ENCODE measurements at places on chromosomes 13 and 19.

GRCh38 chr13:39946769-39947168, 291.3 kb downstream of the COG6 start:
- no peak for DNase-seq

DNA sequence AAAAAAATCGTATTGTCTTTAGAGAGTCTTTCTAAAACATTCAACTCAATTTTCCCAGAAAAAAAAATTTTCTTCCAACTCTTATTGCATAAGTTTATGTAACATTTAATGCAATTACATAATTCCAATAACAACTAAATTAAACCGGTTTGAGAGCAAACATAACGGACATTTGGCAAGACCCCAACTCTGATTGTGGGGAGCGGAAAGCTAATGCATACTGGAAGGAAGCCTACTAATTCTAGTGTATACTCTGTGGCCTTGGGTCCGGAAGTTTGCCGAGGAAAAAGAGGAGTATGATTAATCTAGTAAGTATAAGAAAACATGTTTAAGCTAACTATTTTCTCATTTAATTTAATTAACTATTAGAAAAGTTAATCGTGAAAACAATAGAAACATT, 21.3 kb upstream of the MIR17HG start:
- no peak for DNase-seq

GRCh38 chr13:27997904-27998522, 9.5 kb upstream of the URAD start:
- peak; percentile 51 for DNase-seq

- DNase-seq = no peak
Observed at GRCh38 chr13:44768239-44768638, 192.1 kb upstream of the TSC22D1 start.

DNA sequence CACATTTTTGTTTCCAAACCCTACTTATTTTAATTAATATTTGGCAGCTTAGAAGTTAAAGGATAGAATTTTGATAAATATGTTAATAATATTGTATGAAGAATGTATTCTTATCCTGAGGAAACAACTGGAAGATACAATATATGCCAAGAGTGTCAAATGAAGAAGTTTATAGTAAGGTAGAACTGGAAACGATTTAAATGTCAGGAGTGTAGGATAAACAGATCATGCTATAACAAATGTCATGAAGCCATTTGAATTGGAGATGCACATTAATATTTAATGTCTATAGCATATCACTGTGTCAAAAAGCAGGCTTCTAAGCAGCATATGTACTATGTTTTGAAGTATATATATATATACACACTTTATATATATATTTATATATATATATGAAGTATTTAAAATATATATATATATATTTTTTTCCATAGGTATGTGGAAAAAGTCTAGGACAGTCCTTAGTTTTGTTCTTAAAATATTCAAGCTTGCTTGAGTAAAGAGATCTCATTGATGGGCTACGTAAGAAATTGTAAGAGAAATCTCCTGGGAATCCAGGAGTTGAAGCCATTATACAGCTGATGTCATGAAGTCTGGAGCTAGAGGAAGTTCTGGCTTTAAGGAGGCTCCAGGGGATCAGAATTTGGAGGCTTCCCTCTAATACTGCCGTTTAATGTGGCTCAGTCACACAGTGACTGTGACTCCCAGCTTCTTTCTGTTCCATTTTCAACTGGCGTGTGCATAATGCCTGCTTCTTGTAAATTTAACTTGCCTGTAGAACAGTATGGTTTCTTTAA, 79.9 kb upstream of the MYCBP2 start:
- no peak for DNase-seq

GRCh38 chr13:112759053-112759452, 69.2 kb downstream of the ATP11A start:
- DNase-seq = no peak

DNA sequence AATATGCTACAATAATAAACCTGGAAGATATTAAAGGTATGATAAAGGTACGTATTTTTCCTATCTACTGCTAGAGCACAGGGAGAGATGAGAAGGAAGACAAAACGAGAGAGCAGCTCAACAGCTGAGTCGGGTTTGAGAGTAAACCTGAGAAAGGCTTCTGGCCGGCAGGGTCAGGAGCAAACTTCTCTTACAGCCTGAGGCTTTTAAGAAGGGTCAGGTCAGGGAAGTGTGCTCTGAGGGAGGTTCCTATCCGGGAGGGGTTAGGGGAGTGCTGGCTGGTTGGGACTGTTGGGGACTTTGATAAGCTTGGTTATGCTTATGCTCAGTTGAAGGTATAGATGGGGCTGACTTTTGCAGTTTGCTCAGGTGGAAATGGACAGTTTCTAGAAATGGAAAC, 77.7 kb upstream of the PRR20A start:
- no peak for DNase-seq

DNA sequence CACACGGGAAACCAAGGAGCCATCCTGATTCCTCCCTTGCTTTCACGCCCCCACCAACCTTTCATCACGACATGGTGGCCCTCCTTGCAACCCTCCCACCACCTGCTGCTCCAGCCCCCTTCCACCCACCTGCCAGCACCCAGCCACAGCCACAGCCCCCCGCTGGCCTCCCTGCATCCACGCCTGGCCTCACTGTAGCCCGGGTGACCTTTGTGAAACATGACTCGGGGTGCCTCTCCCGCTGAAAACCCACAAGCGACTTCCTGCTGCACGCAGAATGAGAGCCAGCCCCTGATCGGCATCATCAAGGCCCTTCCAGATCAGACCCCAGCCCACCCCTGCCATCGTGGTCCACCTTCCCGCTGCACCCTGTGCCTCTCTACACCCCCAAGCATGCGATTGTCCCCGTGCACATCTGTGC, 14.9 kb downstream of the POP4 start:
- no peak for DNase-seq

DNA sequence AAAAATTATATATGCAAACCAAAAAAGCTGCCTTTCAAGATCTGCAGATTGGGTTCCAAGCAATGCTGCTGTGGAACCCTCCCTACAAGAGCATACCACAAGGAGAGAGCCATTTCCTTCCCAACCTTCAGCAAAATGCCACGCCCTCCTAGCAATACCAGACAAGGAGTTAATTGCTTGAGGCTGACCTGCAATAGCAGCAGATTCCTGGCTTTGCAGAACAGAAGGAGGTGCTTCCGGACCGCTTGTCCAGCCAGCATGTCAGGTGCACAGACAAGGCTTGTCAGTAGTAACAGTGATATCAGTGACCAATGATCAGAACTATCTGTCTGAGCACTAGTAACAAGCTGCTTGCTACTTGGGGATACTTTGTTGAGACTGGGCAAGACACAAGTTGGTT, 301.6 kb downstream of the FGF14 start:
- no peak for DNase-seq

GRCh38 chr19:39140594-39140993, 15.0 kb downstream of the PAK4 start:
- no peak for DNase-seq

GRCh38 chr13:93388701-93389100, 162.1 kb downstream of the GPC6 start:
- DNase-seq = peak; percentile 30

- DNase-seq = no peak
Observed at GRCh38 chr19:13902993-13903555, 2.8 kb downstream of the BRME1 start.

GRCh38 chr13:28761586-28761985, 42.8 kb upstream of the SLC46A3 start:
- no peak for DNase-seq

DNA sequence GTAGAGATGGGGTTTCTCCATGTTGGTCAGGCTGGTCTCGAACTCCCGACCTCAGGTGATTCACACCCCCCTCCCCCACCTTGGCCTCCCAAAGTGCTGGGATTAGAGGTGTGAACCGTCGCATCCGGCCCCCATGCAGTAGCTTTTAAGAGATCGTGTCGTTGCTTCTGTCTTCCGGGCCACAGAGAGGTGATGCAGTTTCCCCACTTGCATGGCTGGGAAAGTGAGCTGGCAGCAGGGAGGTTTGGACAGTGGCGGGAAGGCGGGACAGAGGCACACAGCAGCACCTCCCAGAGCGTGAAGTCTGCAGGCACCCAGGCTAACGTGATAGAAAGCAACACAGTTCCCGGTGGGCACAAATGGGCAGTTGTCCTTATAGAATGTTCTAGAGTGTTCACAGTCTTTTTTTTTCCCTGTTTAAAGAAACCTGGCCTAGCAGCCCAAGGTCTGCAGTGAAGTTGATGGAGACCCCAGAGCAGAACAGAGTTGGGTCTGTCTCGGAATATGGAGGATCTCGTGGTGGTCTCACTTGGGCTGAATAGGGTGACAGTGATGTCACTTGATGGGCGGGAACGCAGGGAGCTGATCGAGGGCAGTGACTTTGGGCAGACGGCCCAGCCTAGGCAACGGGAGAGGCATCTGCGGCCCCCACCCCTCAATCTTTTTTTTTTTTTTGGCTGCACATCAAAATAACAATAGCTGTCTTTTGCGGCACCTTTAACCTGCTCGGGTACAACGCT, 4.9 kb downstream of the UHRF1 start:
- DNase-seq = no peak

GRCh38 chr13:42022796-42023493, 25.5 kb upstream of the DGKH start:
- DNase-seq = peak; percentile 58

DNA sequence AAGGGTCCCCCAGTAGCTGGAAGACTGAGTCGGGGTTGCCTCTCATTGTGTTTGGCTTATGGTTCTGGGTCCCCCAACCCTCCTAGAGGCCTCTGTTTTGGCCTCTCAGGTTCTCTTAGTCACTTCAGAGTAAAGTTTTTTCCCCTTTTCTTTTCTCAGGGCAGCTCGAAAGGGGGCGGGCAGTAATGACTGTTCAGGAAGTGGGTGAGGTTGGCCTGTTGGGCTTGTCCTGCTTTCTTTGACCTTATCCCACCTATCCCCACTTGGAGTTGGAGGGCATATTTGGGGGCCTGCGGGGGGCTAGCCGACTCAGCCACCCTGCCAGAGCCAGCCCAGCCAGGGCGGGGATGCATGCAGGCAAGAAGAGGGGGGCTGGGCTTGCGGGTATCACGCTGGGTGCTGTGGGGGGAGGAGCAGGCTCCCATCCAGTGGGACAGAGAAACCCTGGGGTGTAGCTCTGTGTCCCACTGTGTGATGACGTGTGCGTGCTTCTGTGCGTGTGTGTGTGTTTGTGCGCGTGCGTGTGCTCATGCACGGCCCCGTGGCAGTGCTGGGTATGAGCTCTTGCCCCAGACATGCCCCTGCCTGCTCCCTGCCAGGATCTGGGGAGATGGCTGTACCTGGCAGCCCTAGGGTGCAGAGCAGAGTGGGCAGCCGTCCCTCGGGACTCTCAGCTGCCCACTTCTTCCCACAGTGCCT, 1.4 kb downstream of the CIC start:
- DNase-seq = peak; percentile 85

DNA sequence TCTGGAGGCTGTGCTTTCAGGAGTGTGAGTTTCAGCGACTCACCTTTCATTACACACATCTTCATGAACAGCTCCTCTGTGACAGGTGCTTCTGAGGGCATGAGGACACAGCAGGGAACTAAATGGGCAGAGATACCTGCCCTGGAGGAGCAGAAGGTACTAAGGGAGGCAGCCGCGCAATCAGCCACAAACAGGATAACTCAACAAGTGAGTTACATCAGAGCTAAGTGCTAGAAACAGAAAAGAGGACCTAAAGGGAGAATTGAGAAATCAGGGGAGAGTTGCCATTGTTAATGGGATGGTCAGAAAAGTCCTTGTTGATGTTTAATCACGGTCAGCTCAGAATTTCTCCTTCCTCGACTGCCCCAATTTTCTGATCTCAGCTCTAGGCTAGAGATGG, 42.5 kb downstream of the SYDE1 start:
- no peak for DNase-seq

- peak; percentile 24 for DNase-seq
Observed at GRCh38 chr13:108950333-108951010, 321.1 kb downstream of the MYO16 start.

GRCh38 chr19:46295401-46296201, 1.2 kb upstream of the HIF3A start:
- no peak for DNase-seq

DNA sequence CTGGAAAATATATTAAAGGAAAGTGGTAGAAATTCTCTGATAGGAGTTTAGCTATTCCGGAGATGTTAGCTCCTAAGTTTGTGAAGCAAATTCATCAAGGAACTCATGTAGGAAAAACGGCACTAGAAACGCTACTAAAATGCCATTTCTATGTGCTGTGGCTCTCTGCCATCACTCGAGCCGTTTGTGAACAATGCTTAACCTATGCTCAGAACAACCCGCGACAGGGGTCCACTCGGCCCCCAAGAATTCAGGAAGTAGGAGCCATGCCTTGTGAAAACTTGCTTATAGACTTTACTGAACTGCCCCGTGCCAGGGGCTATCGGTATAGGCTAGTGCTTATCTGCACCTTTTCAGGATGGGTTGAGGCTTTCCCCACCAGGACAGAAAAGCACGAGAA, 14.2 kb upstream of the SLC15A1 start:
- DNase-seq = no peak

GRCh38 chr13:98853771-98854221, 101.3 kb upstream of the SLC15A1 start:
- DNase-seq = peak; percentile 80

DNA sequence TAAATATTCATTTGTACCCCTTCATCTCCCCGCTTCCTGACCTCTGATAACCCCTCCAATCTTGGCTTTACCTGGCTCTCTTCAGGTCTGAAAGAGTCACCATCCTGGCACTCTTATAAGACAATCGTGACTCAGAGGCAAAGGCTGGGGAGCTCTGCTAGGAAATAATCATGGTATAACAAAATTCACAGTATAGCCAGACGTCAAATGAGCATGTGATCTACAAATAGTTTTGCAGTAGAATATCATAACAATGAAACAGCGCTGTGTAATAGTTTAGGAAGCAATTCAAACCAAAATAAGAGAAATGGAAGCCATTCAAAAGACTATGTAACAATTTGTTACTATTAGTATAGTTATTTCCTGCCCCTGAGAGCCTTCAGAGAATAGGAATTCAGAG, 34.2 kb downstream of the RXFP2 start:
- peak; percentile 96 for DNase-seq

DNA sequence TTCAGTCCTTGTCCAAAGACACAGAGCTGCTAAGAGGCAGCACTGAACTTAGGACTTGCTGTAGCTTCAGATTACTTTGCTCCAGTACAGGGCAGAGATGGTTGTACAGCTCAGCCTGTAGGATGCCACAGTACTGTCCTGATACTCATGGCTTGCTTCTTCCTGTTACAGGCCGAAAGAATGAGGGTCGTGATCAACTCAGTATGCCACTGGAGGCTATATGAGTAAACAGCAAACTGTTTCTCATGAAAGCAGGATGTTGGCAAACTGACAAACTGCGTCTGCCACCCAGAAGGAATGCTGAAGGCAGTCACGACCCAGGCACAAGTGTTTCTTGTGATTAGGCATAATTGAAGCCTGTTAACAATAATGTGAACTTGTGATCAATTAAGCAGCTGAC, 2.8 kb downstream of the ZNF749 start:
- DNase-seq = no peak

GRCh38 chr19:35146746-35147459, 3.8 kb downstream of the FXYD7 start:
- no peak for DNase-seq

DNA sequence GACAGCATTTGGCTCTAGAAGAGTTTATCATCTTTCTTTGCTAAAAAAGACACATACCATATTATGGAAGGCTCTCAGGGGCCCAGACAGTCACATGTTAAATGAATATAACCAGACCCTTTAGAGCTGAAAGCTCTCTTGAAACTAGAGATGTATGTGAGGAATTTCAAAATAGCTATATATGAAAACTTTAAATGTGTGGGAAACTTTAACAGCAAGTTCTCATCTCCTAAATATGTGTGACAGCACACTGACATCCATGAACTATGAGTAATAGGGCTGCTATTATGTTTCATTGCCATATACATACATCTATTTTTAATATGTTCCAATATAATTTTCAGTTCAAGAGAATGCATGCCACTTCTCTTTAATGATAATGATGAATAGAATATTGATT, 509.5 kb downstream of the GPC6 start:
- peak; percentile 37 for DNase-seq

Measured in fibroblast of the aortic adventitia (primary cell).